Osteocyte (in vitro differentiated cells): ENCODE measurements at places on chromosomes 5 and 9. TPM values are rescaled to one million over a fixed set of nuclear protein-coding genes. Genes with fewer than 3 reads are reported as not detected.

DNA sequence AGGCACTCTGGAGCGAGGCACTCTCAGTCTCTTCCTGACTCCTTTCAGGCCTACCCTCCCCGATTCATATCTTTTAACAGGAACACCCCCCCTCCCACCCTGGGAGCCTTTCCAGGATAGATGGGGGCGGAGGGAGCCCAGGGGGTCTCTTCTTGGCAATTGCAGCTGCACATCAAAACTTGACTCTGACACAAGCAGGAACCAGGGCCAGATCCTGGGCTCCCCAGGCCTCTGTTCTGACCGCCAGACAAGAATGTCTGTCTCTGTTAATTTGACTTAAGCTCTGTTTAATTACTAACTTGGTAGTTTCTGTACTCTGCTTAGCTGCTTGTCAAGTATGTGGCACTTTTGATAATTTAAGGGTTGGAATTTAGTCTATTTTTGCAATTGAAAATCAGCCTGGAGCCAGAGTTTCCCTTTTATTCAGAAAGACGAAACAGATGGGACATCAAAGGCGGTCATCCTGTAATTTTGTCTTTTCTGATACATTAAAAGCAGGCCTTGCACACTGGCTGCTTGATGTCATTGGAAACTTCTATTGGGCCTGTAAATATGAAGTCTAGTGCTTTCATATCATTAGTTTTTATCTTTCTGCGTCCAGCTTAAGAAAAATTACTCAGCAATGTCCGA is 43.3 kb downstream of the ACTL7B start:
- peaks cover 2% of the 10 kb centered on the region for H3K4me1 ChIP-seq
- no peaks in the 10 kb centered on the region for H3K36me3 ChIP-seq
- H3K4me3 ChIP-seq = no peak overlapping the region
- peaks cover 31% of the 10 kb centered on the region for H3K27me3 ChIP-seq

- H3K27ac ChIP-seq = no peak overlapping the region
- DNase-seq = no peak
- no peaks in the 10 kb centered on the region for H3K36me3 ChIP-seq
- H3K4me1 ChIP-seq = no peaks in the 10 kb centered on the region
- no peak overlapping the region for H3K4me3 ChIP-seq
- H3K27me3 ChIP-seq = peaks cover 30% of the 10 kb centered on the region
Measured at GRCh38 chr5:136115183-136115865, 17.3 kb upstream of the SMAD5 start.

The IRX4 gene
- total RNA-seq = not detected in 2 replicates

DNA sequence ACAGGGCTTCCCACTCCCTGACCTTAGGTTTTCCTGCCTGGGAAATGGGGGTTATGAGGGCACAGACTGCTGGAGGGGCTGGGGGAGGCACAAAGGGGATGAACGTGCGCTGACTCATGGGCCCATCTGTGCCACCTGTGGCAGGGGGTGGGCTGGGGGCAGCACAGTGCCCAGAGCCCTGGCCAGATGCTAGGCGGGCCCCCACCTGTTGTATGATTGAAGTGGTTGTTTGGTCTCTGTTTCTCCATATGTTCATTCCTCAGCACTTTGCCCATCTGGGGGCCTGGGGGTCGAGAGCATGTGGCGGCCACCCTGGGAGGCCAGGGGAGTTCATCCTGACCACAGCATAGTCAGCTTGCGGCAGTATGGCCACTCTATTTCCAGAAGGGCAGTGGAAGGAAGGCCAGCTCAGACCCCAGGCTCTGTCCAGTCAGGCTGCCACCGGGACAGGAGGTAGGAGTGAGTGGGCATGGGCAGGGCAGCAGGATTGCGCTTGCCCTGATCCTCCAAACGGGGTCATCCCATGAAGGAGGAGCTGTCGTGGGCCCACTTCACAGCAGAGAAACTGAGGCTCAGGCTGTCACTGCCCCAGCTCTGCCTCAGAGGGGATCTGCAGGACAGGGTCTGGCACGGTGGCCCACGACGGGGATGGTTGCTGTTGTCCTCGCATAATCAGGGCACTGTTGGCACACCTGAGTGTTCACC is 841 bp upstream of the NINJ1 start:
- H3K27me3 ChIP-seq = no peaks in the 10 kb centered on the region
- peak overlapping the region; percentile 44 for H3K27ac ChIP-seq
- H3K36me3 ChIP-seq = no peaks in the 10 kb centered on the region
- DNase-seq = no peak
- H3K4me1 ChIP-seq = peaks cover 42% of the 10 kb centered on the region

- no peak overlapping the region for H3K4me3 ChIP-seq
- DNase-seq = peak; percentile 53
- H3K27ac ChIP-seq = no peak overlapping the region
- H3K27me3 ChIP-seq = peaks cover 15% of the 10 kb centered on the region
Measured at GRCh38 chr5:135599421-135600151, 20.8 kb upstream of the CXCL14 start.

DNA sequence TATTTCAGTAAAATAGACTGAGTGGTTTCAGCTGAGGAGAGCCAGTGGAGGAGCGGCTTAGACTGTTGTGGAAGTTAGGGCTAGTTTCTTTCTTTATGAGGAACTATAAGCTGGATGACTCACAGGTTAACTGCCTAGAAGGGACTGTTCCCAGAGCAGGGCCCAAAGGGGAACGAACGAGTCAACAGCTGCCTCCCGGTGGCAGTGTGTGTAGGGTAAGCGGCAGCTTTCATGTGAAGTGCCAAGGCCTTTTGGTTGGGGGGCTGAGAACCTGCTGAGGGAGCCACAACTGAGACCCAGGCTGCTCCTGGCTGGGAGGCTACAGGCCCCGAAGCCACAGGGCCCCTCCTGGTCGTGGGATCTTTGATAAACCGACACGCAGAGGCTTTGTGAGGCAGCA is 7.0 kb downstream of the SQSTM1 start:
- no peaks in the 10 kb centered on the region for H3K27me3 ChIP-seq
- H3K4me3 ChIP-seq = no peak overlapping the region
- H3K4me1 ChIP-seq = peaks cover 32% of the 10 kb centered on the region
- no peak for DNase-seq
- H3K27ac ChIP-seq = peak overlapping the region; percentile 34

- no peak overlapping the region for H3K4me3 ChIP-seq
- H3K36me3 ChIP-seq = peaks cover 25% of the 10 kb centered on the region
- no peak for DNase-seq
- H3K27me3 ChIP-seq = no peaks in the 10 kb centered on the region
- H3K27ac ChIP-seq = no peak overlapping the region
Measured at GRCh38 chr9:133403766-133404453, 13.9 kb downstream of the REXO4 start.

The FXN gene
- 9.8 and 11.2 TPM in 2 replicates for total RNA-seq

DNA sequence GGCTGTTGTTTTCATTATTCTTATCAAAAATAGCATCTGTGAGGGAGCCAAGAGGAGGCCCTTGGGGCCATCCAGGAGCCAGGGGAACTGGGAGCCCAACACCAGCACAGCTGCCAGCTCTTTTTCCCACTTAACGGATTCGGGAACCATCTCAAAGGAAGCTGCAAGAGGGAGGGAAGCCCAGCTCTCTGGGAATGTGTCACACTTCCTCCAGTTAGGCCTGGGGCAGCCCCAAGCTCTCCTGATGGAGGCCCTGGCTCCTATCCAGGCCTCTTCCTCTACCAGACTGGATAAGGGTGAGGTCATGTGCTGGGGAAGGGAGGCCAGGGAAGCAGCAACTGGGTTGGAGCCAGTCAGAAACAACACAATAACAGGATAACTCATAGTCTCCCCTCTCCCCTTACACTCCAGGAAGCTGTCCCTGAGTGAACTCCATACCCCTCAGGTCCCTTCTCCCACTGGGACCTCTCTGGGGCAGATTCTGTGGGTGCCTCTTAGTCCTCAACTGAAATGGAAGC is 12.7 kb downstream of the CSF2 start:
- H3K27me3 ChIP-seq = no peaks in the 10 kb centered on the region
- no peak for DNase-seq
- peaks cover 27% of the 10 kb centered on the region for H3K4me1 ChIP-seq
- H3K27ac ChIP-seq = peak overlapping the region; percentile 61
- no peaks in the 10 kb centered on the region for H3K36me3 ChIP-seq

DNA sequence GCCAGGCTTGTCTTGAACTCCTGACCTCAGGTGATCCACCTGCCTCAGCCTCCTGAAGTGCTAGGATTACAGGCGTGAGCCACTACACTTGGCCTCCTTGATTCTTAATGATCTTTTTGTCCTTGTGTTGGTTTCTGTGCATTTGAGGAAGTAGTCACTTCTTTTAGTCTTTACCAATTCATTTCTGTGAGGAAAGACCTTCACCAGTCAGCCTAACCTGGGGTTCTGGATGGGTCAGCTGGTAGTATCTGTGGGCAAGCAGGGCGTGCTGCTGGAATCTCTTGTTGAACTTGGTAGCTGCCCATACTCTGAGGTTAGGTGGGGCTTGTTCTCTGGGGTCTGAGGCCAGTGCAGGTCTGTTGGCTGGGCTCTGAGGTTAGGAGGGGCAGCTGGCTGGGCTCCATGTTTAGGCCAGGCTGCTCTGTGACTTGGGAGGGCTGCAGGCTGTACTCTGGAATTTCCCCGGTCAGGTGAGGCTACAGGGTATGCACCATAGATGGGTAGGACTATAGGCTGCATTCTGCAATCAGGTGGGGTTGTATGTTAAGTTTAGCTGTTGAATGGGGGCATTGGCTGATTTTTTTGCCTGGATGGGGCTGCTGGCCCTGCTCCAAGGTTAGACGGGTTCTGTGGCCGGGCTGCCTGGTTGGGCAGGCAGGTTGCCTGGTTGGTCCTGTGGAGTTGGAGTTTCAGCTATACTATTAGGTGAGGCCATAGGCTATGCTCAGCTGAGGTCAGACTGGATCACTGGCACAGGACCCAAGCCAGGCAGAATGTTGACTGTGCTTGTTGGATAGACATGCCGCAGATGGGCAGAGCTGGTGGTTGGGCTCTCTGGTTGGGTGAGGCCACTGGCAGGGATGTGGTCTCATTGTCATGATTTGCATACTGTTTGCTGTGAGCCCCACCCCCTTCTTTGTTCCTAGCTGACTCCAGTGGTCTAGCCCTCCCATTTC is 19.2 kb downstream of the UBAP1 start:
- peak overlapping the region; percentile 45 for H3K27ac ChIP-seq
- no peak for DNase-seq
- H3K27me3 ChIP-seq = no peaks in the 10 kb centered on the region
- peaks cover 9% of the 10 kb centered on the region for H3K36me3 ChIP-seq

DNA sequence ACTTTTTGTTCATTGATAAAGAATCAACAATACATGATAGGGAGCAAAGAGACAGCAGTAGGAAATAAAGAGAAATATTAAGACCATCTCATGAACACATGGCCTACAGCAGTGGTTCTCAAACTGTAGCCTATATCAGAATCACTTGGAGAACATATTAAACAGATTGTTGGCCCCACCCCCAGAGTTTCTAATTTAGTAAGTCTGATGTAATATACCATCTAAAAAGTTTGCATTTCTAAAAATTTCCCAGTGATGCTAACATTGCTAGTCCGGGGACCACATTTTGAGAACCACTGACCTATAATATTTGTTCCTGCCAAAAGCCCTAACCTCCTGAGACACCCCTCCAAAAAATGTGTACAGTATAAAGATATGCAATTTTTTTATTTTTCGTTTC is 306.2 kb upstream of the NREP start:
- no peak for DNase-seq
- peaks cover 1% of the 10 kb centered on the region for H3K36me3 ChIP-seq
- H3K4me3 ChIP-seq = no peak overlapping the region

The EMB gene
- total RNA-seq = 3.3 and 3.7 TPM in 2 replicates

DNA sequence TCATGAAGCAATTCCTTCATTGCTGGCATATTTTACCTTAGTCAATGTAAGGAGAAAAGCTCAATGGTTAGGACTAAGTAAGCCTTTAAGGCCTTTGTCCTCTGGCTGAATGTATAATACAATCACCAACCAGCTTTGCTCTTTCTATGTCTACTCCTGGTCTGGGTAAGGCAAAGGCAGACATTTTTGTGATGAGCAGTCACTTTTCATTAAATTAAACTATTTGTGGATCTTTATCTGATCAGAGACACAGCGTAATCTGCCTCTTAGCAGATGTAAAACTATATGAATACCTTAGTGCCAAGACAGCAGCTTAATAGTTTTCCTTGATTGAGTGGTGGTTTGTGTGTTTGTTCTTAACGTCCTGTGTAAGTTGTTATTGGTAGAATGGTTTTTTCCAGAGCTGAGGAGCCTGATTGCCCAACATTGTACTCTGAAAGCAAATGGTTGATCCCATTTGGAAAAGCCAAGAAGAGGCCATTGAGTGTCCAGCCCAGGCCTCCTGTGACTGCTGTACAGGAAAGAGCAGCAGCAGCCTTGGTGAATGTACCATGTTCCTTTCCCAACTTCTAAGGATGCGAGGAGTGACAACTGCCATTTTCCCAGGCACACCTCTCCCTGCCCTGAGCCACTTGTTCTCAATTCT is 16.5 kb upstream of the CXXC5 start:
- H3K4me1 ChIP-seq = peaks cover 28% of the 10 kb centered on the region
- no peak for DNase-seq
- H3K4me3 ChIP-seq = no peak overlapping the region
- peaks cover 18% of the 10 kb centered on the region for H3K36me3 ChIP-seq
- H3K27me3 ChIP-seq = no peaks in the 10 kb centered on the region

GRCh38 chr5:84259283-84260045 is 125.2 kb downstream of the EDIL3 start:
- no peak for DNase-seq
- H3K36me3 ChIP-seq = peaks cover 6% of the 10 kb centered on the region
- H3K27me3 ChIP-seq = no peaks in the 10 kb centered on the region
- peaks cover 39% of the 10 kb centered on the region for H3K4me1 ChIP-seq
- H3K27ac ChIP-seq = no peak overlapping the region

The OTP gene
- total RNA-seq = not detected in 2 replicates

DNA sequence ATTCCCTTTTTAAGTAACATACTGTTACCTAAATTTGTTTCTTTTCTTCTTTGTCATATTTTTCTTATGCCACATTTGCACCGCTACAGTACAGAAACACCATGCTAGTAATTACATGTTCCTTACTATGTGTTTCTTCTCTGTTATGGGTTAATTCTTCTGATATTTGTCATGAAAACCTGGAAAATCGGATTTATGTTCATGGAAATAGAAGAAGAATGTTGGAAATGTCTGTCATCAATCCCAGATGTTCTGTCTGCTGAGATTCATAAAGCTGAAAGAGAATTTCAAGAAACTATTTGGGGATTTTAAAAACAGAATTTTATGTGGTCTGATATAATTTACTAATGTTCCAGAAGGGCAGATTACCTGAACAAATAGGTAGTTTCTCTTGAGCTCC is 305.2 kb upstream of the NREP start:
- no peak overlapping the region for H3K4me3 ChIP-seq
- no peak overlapping the region for H3K27ac ChIP-seq
- DNase-seq = no peak
- H3K4me1 ChIP-seq = peaks cover 6% of the 10 kb centered on the region
